GM23338 (cell line): ENCODE measurements at places on chromosomes 5 and 9. TPM values are rescaled to one million over a fixed set of nuclear protein-coding genes. Genes with fewer than 3 reads are reported as not detected.

TAF11L13 gene
- total RNA-seq = not detected in 2 replicates

SLC22A4 gene
- 0.28 and 0.78 TPM in 2 replicates for total RNA-seq

SLC6A7 gene
- not detected in 2 replicates for total RNA-seq

DNA sequence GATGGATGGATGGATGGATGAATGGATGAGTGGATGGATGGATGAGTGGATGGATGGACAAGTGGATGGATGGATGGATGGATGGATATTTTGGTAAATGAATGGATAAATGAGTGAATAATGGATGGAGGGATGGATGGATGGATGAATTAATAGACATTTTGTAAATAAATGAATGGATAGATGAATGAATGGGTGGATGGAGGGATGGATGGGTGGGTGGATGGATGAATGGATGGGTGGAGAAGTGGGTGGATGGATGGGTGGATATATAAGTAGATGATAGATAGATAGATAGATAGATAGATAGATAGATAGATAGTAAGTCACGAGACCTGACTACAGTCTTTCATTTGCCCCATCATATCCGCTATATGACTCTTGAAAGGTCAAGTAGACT is 82.7 kb upstream of the OLFM1 start:
- no peak for DNase-seq
- no peaks in the 10 kb centered on the region for H3K27me3 ChIP-seq
- peaks cover 12% of the 10 kb centered on the region; the same call in 1 of the 2 replicates for H3K36me3 ChIP-seq
- H3K4me1 ChIP-seq = no peaks in the 10 kb centered on the region
- no peak overlapping the region for H3K4me3 ChIP-seq
- no peak overlapping the region for H3K27ac ChIP-seq

- H3K4me3 ChIP-seq = peak overlapping the region; percentile 75
- H3K27ac ChIP-seq = no peak overlapping the region
- no peaks in the 10 kb centered on the region for H3K36me3 ChIP-seq
- H3K27me3 ChIP-seq = peaks cover 45% of the 10 kb centered on the region
- H3K4me1 ChIP-seq = peaks cover 10% of the 10 kb centered on the region
These were observed 4.1 kb upstream of the RGMB start for GRCh38 chr5:98769210-98769958.

- H3K4me3 ChIP-seq = no peak overlapping the region
- H3K27me3 ChIP-seq = no peaks in the 10 kb centered on the region; the same call in 1 of the 2 replicates
- H3K4me1 ChIP-seq = no peaks in the 10 kb centered on the region
- no peak for DNase-seq
- H3K27ac ChIP-seq = no peak overlapping the region
These were observed 6.2 kb downstream of the OR2S2 start for GRCh38 chr9:35951736-35952135.

DNA sequence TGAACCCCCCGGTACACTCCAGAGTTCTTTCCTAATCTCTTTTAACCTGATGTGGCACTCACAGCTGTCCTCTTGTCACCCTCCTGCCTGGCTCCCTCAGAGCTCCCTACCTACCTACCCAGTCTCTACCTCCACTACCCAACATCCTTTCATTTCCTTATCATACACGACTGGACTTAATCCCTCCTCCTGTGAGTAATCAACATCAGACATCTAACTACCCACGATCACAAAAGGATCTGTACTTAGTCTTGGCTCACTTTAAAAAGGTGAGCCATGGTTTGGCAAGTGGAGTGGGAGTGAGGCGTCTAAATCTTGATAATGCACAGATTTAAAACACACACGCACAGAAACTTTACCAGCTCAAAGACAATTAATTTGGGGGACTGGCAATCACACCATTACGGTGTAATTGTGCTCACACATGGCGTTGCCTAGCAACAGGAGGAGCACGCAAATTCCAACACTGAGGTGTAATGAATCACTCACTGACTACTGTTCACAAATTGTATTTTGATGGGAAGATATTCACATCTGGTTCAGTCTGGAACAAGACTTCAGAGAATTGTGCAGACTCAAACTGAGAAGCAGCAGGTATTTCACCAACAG is 235.9 kb downstream of the EPB41L4A start:
- H3K27me3 ChIP-seq = no peaks in the 10 kb centered on the region
- no peak overlapping the region for H3K4me3 ChIP-seq
- no peak overlapping the region for H3K27ac ChIP-seq
- no peaks in the 10 kb centered on the region for H3K36me3 ChIP-seq

- no peaks in the 10 kb centered on the region for H3K27me3 ChIP-seq
- DNase-seq = no peak
- H3K4me1 ChIP-seq = peaks cover 21% of the 10 kb centered on the region
- H3K27ac ChIP-seq = no peak overlapping the region
- no peaks in the 10 kb centered on the region for H3K36me3 ChIP-seq
These were observed 214.7 kb downstream of the MAST4 start for GRCh38 chr5:66810848-66811261.

- no peaks in the 10 kb centered on the region for H3K36me3 ChIP-seq
- DNase-seq = no peak
- H3K4me1 ChIP-seq = peaks cover 9% of the 10 kb centered on the region
- H3K4me3 ChIP-seq = no peak overlapping the region
- H3K27ac ChIP-seq = no peak overlapping the region
These were observed 135.3 kb downstream of the ROR2 start for GRCh38 chr9:91814753-91815152.

GRCh38 chr5:139678751-139679750 is 30.9 kb downstream of the CXXC5 start:
- H3K4me1 ChIP-seq = peaks cover 28% of the 10 kb centered on the region
- DNase-seq = no peak
- H3K36me3 ChIP-seq = no peaks in the 10 kb centered on the region; the same call in 1 of the 2 replicates
- no peak overlapping the region for H3K27ac ChIP-seq
- no peaks in the 10 kb centered on the region for H3K27me3 ChIP-seq

DNA sequence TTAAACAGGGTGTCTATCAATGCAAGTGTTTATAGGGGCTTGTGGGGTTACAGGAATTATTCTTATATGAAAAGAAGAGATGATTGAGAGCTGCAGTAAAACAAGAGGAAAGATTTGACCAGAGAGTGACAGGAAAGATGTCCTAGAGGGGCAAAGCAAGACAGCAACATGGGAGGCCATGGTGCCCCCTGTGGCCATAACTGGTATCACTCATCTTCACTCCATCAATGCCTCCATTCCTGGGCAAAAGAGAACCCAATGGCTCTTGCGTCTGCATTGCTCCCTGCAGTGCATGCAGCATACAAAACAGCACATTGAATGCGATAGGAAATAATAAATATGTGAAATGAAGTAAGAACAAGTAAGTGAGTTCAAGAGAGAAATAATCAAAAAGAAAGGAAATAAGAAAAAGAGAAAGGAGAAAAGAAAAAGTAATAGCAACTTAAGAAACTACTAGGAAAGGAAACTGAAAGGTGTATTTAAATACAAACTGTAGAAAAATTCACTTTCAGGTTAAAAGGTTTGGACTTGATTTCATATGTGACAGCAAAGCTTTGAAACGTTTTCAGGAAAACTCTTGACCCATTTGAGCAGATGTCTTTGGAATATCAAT is 206.6 kb downstream of the SEMA5A start:
- H3K4me1 ChIP-seq = no peaks in the 10 kb centered on the region
- no peak overlapping the region for H3K27ac ChIP-seq
- H3K27me3 ChIP-seq = no peaks in the 10 kb centered on the region
- peak; percentile 67 for DNase-seq
- H3K36me3 ChIP-seq = no peaks in the 10 kb centered on the region

GRCh38 chr5:95712347-95712958 is 18.7 kb upstream of the RHOBTB3 start:
- no peak overlapping the region for H3K27ac ChIP-seq
- H3K27me3 ChIP-seq = peaks cover 39% of the 10 kb centered on the region
- peak overlapping the region; percentile 98 for H3K4me3 ChIP-seq
- peak; percentile 38 for DNase-seq
- no peaks in the 10 kb centered on the region for H3K36me3 ChIP-seq

DNA sequence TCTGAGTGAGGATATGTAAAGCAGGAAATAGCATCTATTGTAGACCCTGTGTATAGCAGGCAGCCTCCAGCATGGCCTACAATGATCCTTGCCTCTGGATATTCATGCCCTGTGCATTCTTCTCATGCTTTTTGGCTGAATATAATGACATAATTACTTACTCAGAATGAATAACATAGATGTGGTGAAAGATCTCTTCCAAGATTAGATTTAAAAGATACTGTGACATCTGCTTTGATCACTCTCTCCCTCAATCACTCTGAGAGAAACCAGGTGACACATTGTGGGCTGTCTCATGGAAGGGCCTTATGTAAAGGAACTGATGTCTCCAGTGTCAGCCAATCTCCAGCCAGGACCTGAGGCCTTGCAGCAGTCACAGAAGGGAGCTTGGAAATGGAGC is 376.7 kb downstream of the DNAH5 start:
- DNase-seq = no peak
- no peaks in the 10 kb centered on the region; the same call in 1 of the 2 replicates for H3K36me3 ChIP-seq
- no peak overlapping the region for H3K27ac ChIP-seq
- H3K4me1 ChIP-seq = no peaks in the 10 kb centered on the region

GRCh38 chr5:65830856-65831255 is 95.5 kb upstream of the ERBIN start:
- H3K4me3 ChIP-seq = no peak overlapping the region
- peaks cover 6% of the 10 kb centered on the region; the same call in 1 of the 2 replicates for H3K4me1 ChIP-seq
- H3K27ac ChIP-seq = no peak overlapping the region
- H3K27me3 ChIP-seq = no peaks in the 10 kb centered on the region

GRCh38 chr9:112271466-112272098 is 61.8 kb downstream of the PTBP3 start:
- DNase-seq = no peak
- H3K27ac ChIP-seq = no peak overlapping the region
- H3K4me1 ChIP-seq = peaks cover 7% of the 10 kb centered on the region; the same call in 1 of the 2 replicates
- H3K4me3 ChIP-seq = no peak overlapping the region

DNA sequence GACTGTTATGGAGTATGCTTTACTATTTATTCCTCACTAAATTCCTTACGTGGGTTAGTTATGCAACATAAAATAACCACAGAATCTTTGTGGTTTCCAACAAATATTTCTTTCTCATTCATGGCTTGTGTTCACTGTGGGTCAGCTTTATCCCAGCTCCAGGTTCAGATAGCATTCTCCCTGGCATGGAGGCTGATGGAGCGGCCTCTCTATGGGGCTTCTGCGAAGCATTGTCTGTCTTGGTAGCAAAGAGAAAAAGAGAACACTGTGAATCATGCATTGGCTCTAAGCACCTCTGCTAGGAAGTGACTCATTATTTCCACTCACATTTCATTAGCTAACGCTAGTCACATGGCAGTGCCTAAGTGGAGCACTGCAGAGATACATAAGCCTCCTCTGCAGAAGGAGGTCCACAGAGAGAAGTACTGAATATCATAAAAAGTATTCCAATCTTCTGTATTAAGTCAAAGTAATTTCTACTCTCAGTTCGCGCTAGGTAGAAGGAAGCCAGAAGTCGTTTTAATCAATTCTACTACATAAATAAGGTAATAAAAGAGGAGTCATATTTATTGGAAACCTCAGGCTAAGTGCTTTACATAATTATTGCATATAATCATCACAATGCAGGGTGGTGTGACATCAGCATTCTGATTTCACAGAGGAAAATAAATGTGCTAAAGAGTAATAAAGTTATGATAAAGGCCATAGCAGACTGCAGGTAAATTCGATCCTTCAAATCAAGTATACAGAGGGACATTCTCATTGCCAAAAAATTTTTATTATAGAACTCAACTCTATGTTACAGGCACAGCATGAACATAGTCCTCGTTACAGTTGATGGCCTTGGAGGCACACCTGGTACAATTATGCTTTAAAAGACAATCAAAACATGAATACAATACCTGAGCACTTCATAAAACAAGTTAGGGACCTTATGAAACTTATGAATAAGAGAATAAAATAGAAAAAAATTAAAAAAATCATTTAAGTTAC is 531.1 kb downstream of the CETN3 start:
- no peak overlapping the region for H3K27ac ChIP-seq
- no peaks in the 10 kb centered on the region for H3K36me3 ChIP-seq
- H3K27me3 ChIP-seq = no peaks in the 10 kb centered on the region
- no peaks in the 10 kb centered on the region for H3K4me1 ChIP-seq

DNA sequence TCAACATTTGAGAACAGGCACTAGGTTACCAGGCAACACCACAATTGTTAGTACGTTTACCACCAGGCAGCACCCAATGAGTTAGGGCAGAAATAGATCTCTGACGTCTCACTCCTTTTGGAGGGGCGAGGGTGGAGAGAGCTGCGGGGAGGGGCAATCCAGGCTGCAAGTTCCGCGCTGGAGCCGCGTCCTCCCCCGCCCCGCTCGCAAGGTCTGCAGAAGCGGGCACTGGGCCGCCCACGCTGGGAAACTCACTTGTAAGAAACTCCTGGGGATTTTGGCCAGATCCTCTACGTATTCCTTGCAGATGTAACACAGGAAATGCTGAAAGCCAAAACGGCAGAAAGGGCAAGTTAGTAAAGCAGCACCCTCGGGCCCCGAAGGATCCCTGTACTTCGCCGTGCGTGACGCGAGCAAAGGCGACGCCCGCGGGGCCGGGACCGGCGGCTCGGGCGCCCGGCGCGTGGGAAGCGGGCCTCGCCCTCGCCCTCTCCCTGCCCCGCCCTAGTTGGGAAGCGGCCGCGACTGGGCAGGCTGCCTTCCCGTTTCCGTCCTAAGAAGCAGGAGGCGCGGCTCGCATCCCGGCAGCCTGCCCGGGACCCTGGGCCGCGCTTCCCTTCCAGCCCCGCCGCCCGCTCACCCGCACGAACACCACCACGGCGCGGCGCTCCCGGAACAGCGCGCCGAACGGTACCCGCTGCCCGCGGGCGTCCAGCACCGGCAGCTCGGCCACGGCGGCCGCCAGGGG is 493 bp downstream of the PRXL2C start:
- no peaks in the 10 kb centered on the region for H3K36me3 ChIP-seq
- peaks cover 5% of the 10 kb centered on the region; the same call in 1 of the 2 replicates for H3K4me1 ChIP-seq
- no peaks in the 10 kb centered on the region; the same call in none of the 2 replicates for H3K27me3 ChIP-seq
- peak overlapping the region; percentile 74 for H3K4me3 ChIP-seq
- peak; percentile 85 for DNase-seq
- no peak overlapping the region for H3K27ac ChIP-seq

DNA sequence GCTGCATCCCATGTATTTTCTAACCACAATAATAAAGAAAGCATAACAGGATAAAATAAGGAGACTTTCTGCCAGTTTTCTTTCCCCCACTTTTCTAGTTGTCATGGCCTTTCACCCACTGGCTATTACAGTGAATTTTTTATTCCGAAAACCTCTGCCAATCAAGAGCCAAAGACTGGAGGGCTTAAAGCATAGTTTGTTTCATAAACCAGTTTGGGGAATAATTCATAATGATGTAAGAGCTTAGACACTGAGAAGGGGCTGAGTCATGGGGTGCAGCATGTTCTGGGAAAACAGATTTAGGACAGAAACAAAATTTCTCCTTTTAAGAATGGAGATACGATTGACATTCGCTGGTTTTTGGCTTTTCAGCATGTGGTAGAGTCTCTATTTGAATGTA is 4.4 kb upstream of the GLIPR2 start:
- no peaks in the 10 kb centered on the region for H3K36me3 ChIP-seq
- H3K4me1 ChIP-seq = peaks cover 21% of the 10 kb centered on the region
- H3K4me3 ChIP-seq = peak overlapping the region; percentile 36; the same call in 1 of the 2 replicates
- no peak for DNase-seq
